ENCODE measurements at places on chromosomes 3 and 15.

- DNase-seq = no peak
Observed at GRCh38 chr3:162094301-162094700, 597.7 kb downstream of the OTOL1 start.

DNA sequence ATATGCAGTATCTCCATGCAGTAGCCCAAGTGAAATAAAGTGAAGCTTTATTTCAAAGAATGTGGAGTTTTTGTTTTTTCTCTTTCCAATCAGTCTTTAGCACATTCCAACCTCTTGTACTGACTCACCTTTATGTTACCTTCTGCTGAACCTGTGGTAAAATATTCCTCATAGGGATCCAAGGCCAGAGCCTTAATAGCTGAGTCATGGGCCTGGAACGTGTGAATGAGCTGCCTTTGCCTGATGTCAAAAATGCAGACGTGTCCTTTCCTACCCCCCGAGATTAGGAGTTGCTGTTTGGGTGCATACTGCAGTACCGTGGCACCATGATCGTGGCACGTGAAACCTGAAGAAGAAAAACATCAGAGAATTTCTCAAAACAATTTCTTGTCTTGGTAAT is 108.5 kb downstream of the GLDN start:
- no peak for DNase-seq

DNA sequence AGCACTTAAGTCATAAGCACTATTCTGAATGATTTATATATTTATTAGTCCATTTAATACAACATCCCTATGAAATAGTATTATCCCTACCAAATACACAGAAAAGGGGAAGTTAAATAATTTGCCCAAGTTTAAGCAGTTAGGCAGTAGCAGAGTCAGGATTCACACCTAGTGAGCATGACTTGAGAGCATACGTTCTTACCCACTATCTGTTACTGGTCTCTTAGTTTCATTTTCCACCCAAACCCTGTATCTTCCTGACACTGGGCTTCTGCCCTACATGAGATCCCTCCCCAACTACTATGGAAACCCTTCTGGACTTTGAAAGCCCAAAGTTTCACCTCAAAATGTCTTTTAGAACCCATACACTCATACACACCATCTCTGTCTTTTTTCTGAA is 4.4 kb upstream of the ATOSA start:
- DNase-seq = no peak

- no peak for DNase-seq
Observed at GRCh38 chr3:127450331-127450730, 140.2 kb downstream of the TPRA1 start.

- DNase-seq = no peak
Observed at GRCh38 chr15:100890850-100891249, 11.2 kb downstream of the ALDH1A3 start.

- no peak for DNase-seq
Observed at GRCh38 chr15:59244337-59244736, 37.7 kb downstream of the LDHAL6B start.

- no peak for DNase-seq
Observed at GRCh38 chr3:156587760-156588069, 32.8 kb upstream of the SSR3 start.

DNA sequence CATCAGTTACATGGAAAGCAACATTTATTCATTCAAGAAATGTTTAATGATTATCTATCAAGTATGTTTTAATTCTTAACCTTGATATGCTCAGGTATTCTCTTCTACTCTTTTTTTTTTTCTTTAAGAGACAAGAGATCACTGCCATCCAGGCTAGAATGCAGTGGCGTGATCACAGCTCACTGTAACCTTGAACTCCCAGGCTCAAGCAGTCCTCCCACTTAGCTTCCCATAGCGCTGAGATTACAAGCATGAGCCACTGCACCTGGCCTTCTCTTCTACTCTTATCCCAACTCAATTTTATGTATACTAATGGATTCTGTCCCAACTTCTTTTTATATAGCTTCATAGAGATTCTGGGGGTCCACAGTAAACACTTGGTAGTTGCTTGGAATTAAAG is 50.9 kb downstream of the SETD2 start:
- no peak for DNase-seq

DNA sequence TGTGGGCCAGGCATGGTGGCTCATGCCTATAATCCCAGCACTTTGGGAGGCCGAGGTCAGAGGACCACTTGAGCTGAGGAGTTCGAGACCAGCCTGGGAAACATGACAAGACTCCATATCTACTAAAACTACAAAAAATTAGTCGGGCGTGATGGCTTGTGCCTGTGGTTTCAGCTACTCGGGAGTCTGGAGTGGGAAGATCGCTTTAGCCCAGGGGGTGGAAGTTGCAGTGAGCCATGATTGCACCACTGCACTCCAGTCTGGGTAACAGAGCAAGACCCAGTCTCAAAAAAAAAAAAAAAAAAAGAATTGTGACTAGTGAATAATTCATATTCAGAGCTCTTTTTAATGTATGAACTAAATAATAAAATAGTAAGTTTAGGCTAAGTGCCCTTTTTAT is 87.8 kb upstream of the TSEN2 start:
- no peak for DNase-seq

DNA sequence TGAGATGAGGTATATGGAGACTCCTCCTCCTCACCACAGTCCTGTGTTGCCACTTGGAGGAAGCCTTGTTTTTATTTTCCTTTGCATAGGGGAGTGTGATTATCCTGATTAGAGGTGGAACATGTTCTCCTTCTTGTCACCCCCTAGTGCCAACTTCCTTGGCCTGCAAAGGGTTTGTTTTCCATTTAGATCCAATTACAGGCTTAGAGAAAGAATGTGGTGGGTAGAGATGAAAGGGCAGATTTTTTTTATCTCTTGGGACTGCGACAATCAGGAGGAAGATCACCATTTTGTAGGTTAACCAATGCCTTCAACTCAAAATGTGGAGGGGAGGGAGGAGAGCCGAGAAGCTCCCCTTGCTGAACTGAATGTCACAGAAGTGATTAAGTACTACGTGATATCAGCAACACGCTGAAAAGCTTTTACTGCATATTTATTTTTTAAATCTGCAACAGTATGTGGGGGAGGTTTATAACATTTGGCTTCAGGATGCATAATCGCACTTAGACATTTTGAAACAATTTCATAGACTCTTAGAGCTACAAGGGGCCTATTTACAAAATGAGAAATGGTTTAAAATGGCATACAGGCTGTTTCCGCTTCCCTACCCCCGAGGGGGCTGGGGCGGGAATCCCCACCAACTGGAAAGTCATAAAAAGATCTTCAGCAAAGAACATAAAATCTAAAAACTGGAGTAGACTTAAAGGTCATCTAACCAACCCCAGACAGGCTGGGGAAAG is 2.4 kb downstream of the LMCD1 start:
- DNase-seq = no peak

- no peak for DNase-seq
Observed at GRCh38 chr3:53806182-53807116, 39.8 kb downstream of the CHDH start.

DNA sequence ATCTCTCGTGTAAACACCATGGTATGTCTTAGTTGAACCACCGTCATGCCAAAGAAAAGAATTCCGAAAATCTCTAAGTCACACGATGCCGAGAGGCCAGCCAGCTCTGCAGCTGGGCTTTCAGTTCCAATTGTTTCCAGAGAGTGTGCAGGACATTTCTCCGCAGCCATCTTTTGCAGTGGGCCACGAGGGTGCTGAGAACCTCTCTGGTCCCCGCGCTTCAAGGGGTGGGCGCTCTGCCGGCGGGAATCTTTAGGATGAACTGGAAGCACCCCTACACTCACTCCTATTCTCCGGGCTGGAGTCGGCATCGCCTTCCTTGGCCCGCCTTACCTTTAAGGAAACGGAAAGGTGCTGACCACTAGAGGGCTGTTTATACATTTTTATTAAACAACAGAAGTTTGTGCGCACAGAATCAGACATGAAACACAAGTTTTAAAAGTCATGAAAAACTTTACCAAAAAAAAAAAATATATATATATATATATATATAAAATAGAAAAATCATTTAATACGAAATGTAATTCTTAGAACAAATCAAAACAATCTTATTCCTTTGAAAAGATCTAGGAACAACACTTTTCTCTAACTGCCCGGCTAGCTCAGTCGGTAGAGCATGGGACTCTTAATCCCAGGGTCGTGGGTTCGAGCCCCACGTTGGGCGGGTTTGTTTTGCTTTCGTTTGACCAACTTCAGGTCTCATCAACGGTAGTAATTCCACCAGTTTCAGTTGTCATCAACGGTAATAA is 12.5 kb upstream of the MORF4L1 start:
- peak; percentile 84 for DNase-seq

DNA sequence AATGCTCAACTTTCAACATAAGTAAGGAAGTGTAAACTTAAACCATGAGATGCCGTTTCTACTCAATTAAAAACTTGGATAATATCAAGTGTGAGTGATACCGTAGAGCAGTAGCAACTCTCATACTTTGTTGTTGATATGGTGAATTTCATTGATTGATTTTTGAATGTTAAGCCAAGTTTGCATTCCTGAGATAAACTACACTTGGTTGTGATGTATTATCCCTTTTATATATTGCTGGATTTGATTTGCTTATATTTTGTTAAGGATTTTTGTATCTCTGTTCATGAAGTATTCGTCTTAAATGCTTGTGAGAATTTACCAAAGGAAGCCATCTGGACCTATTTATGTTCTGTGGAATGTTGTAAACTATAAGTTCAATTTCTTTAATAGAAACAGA is 21.7 kb downstream of the SLMAP start:
- DNase-seq = no peak

DNA sequence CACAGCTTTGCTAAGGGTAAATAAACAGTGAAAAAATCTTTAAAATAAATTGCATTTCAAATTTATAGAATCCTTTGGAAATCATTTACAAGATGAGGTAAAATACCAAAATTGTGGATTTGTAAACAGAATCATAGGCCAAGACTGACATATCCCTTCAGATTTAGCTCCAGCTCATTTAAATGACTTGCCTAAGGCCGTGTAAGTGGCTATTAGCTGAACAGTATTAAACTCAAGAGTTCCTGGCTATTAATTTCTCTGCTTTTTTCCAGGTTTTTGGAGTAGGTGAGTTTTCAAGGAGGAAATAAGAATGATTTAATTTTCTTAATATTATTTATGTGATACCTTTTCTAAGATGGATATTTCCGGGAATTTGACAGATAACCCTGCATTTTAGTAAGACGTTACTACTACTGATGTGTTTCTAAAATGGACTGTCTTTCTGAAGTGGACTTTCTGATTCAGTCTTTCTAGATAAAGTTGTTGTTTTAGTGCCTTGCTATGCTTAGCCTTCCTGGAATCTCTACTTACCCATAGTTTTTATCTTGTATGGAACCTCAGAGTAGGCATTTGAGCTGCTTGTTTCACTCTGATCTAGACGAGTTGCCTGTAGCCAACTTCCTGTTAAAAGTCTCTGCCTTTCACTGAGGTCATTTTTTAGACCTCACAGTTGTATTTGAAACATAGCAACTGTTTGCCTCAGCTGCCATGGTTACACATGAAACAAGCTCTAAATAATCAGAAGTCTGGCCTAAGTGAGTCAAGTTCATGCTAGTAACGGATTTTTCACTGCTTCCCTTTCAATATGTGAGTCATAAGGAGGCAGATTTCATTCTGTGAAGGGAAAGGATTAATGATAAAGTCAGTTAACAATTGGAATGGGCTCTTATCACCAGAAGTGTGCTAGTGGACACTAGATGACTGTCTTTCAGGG is 127.0 kb downstream of the KLHL25 start:
- DNase-seq = peak; percentile 66

DNA sequence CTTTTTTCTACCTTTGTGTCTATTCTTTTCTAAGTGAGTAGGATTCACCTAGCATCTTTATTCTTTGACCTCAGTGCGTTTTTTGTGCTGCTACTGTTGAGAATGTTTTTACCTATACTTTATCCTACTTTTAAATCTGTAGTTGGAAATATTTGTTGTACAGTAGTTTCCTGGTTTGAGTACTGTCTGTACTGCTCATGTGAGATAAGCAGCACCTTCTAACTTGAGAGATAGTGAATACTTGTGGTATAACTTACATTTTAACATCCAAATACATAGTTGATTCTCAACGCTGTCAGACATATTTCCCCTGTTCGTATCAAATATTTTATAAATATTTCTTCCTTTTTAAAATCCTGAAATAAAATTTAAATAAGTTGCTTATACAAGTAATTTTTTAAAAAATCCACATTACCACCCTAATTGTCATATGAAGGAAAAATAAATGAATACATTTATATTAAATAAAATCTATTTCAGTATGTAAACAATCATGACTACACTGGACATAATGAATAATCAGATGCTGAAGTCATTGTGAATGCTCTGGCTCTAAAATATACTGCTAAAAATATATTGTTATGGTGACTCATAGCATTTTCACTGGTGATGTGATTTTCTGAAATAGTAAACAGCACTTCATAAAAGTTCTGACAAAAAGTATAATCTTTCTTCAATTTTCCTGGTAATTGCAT is 17.4 kb downstream of the ATP11B start:
- DNase-seq = no peak

GRCh38 chr3:174536319-174536718 is 322.8 kb upstream of the NAALADL2 start:
- no peak for DNase-seq

DNA sequence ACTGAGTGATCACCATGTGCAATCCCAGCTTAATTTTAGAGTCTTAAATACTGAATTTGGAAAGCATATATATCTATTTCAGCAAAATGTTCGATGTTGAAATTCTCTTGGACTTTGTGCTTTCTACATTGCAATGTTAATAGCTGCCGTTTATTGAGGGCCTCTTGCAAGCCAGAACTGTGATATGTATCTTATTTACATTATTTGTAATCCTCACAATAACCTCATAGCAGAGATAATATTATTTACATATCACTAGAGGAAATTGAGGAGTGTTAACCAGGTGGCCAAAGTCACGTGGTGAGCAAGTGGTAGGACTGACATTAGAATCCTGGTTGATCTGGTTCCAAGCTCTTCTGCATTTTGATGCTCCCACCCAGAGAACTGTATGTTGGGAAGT is 254.1 kb downstream of the SLC9A9 start:
- DNase-seq = no peak

DNA sequence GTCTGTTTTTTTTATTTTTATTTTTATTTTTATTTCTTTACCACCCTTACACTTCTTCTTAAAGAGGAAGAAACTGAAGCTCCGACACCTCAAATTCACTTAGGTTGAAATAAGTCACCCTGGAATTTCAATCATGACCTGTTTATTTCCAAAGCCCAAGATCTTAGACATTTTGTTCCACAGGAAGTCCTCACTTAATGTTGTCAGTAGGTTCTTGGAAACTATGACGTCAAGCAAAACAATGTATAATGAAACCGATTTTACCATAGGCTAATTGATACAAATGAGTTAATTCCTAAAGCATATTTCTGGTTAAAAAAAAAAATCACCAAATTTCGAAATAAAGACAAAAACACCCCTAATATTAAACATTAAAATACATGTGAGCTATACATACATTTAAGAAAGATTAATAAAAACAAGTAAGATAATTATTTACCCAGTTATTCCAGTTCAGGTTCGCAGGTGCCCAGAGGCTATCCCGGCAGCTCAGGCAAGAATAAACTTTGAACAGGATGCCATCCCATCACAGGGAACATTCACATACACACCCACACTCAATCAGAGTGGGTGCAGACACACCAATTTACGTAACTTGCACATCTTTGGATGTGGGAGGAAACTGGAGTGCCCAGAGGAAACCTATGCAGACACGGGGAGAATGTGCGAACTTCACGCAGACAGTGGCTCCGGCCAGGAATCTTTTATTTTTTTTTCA is 391.0 kb downstream of the RAP2B start:
- DNase-seq = no peak
